Activated CD4-positive, alpha-beta T cell treated with anti-CD3 and anti-CD28 coated beads, Interleukin-2, amount 50 U/mL, for 4 hours (primary cell): ENCODE measurements at places on chromosomes 12 and 14.

GRCh38 chr14:95651821-95652583 is 34.2 kb upstream of the TCL1B start:
- DNase-seq: no peak

- no peak for DNase-seq
These were observed 15.1 kb downstream of the CPNE8 start for GRCh38 chr12:38890102-38890855.

DNA sequence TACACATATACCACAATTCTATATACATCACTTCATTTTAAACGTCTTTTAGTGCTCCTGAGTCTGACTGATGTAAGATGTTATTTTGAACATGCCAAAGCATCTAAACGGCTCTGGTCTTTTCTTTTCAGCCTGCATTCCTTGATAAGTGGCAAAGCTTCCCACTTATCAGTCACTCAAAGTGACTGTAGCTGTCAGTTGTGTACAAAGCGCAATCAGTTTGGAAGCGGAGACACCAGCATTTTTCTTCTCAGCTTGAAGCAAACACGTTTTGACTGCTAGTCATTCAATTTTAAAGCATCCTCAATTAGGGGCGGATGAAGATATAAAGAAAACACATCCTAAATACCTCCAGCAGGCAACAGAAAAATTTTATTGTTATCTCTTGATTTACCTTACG is 226.8 kb downstream of the SOX5 start:
- DNase-seq: no peak

- no peak for DNase-seq
These were observed 5.0 kb upstream of the EP400 start for GRCh38 chr12:131944601-131945251.

DNA sequence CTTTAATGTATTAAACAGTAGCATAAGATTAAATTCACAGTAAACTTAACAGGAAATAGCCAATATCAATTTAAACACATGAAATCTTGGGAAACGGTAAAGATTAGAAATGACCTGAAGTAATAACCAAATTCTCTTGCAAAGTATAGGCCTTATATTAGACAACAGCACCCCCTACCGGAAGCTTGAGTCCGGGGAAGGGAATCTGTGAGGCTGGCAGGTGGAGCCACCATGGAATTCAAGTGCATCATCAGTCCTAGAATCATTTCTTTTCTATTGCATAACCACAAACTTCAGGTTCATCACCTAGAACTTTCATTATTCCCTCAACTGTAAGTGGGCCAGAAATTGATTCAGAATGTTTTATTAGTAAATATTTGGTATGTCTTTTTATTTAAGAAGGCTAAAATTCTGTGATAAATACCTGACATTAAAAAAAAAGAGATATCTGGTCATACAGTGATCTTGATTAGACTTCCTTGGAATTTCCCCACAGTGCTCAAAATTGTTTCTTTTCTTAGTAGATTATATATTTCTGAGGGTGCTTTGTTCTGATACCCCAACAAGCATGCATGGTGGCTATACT is 48.6 kb downstream of the AP5M1 start:
- peak; percentile 63 for DNase-seq

DNA sequence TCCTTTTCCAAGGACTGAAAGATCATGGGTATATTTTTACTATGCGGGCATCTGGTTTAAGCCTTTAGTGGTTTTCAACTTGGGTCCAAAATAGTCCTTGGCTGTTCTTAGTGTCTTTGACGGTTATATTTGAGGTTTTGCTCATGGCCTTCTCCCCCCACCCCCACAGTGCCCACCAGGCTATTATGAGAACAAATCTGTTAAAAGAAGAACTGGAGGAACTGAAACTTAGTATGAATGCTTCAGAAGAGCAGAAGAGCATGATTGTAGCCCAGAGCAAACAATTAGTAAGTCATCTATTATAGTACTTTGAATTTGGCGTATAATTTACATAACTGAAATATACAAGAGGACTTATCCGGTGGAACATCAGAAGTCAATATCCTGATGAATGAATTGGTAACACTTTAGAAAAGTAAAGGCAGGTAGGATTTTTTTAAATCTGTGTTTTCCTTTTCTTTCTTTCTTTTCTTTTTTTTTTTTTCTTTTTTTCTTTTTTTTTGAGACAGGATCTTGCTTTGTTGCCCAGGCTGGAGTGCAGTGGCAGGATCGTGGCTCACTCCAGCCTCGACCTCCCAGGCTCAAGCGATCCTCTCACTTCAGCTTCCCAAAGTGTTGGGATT is 71.8 kb upstream of the BCAT1 start:
- no peak for DNase-seq
